ENCODE measurements at places on chromosomes 16 and 17.

DNA sequence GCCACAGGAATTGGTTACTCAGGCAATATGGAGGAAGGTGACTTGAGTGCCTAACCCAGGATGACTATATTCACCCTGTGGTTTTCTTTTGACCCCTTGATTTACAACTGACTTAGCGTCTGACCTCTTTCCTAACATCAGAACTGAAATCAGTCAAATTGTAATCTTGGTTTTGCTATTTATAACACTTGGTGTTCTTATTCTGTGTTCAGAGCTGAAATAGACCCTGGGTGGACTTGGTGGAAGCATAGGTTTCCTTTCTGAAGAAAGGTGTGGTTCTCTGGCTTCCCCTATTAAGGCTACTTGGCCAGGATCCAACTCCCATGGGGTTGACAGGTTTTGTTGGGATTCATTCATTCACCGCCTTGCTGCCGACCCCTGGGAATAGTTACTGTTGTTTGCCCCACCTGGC, 80.8 kb downstream of the CLEC16A start:
- DNase-seq, result no peak

GRCh38 chr17:33798308-33798707, 456.8 kb upstream of the CCL2 start:
- DNase-seq, result no peak

GRCh38 chr17:50872710-50873424, 6.7 kb upstream of the TOB1 start:
- no peak for DNase-seq

DNA sequence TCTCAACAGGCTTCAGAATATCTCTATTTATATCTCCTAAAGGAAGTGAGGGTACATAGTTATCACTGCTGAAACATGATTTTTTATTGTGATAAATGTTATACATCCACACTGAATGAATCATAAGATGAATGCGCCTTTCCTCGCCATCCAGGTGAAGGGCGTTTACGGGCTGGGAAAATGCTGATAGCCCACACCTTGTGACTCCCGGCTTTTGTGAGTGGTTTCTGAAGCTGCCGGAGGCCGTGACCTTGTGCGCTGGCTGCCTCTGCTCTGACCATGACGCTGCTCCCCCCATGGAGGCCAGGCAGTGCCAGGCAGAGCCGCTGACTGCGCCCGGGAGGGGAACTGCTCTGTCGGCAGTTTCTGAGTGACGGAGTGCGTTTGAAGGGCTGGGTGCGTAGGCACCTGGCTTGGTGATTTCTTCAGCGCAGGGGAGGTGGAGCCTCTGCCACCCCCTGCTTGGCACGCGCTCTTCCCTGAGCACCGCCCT, 97.2 kb downstream of the RAP1GAP2 start:
- no peak for DNase-seq

DNA sequence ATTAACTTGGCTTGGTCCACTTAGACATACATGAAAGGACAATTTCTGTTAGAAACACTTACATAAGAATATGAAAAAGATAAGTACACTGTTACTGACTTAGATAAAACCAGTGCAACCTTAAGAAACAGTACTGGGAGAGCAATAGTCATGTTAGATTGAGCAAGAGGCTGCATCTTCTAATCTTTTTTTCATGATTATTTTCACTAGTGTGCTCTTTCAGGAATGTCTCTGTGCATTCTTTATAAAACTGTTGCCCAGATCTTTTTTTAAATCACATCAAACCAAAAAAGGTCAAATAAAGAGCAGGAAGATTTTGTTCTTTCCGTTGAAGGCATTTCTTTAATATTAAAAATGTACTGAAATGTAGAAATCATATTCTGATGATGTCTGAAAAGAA, 100.7 kb upstream of the AXIN2 start:
- no peak for DNase-seq

DNA sequence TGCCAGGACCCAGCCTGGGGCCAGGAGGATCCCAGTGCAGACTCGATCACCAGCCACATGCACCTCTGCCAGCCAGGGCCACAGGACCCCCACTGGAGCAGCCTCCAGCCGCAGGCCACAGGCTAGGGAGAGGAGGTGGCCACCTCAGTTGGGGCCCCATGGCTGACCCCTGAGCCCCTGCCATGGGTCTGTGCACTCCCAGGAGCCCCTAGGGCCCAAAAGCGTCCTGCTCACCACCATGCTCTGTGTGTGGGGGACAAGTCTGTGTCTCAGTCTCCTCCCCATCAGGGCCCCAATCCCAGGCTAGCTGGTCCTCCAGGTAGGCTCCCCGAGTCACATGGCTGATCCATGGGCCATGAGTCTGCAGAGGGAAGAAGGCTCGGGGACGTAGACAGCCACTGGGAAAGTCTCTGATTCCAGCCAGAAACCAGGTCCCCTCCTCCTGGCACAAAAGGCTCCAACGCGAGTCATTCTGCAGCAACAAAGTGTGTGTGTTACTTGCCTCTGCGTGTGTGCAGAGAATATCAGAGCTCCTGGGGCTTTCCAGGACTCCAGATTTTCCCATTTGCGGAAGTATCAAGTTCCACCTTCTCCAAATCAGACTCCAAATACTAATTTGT, 6.1 kb upstream of the PRSS8 start:
- no peak for DNase-seq
